ENCODE measurements at places on chromosomes 6 and 20. TPM values are rescaled to one million over a fixed set of nuclear protein-coding genes. Genes with fewer than 3 reads are reported as not detected.

RNF5 gene
- 31.5 TPM for total RNA-seq

RIPPLY2 gene
- total RNA-seq = not detected

DNA sequence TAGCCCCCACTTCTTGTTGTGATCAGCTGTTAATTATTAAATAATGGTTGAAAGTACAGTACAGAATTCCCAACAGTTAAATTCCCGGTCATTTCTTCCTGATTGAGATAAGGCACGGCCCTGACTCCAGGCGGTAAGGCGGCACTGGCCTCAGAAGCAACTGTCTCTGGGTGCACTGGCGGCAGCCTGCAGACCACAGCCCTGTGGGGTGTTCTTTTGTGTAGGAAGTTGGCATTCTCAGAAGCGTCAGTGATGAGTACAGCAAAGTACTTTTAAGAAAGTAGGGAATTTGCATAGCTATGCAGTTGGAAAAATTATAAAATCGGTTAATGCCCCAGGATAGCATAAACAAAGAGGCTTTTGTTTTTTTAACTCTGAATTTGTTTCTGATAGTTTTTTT is 50.5 kb downstream of the SAMD5 start:
- no peak for DNase-seq

GRCh38 chr6:165830761-165831160 is 167.7 kb upstream of the PDE10A start:
- DNase-seq = no peak

ANGPT4 gene
- total RNA-seq = not detected

DNA sequence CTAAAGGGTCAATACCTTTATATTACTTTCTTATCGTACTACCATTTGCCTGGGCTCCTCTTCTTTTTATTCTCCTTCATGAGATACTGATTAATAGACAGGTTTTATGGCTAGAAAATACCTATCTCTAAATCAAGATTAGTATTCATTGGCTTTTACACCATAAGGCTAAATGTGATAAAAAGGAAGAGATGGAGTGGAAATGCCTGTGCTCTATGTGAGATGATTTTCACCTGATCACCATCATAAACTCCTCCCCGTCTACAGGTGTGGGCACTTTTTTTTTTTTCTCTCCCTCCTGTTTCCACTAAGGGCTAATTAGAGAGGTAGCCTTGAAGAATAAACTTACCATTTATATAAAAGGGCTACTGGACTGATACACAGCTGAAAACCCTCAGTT is at the start of gene GLYATL3:
TSS of gene GLYATL3 (plus strand) at position 301 of the 400 bp plus-strand sequence. CDS start 12,068 bp downstream, outside the sequence.
- no peak for DNase-seq

DNA sequence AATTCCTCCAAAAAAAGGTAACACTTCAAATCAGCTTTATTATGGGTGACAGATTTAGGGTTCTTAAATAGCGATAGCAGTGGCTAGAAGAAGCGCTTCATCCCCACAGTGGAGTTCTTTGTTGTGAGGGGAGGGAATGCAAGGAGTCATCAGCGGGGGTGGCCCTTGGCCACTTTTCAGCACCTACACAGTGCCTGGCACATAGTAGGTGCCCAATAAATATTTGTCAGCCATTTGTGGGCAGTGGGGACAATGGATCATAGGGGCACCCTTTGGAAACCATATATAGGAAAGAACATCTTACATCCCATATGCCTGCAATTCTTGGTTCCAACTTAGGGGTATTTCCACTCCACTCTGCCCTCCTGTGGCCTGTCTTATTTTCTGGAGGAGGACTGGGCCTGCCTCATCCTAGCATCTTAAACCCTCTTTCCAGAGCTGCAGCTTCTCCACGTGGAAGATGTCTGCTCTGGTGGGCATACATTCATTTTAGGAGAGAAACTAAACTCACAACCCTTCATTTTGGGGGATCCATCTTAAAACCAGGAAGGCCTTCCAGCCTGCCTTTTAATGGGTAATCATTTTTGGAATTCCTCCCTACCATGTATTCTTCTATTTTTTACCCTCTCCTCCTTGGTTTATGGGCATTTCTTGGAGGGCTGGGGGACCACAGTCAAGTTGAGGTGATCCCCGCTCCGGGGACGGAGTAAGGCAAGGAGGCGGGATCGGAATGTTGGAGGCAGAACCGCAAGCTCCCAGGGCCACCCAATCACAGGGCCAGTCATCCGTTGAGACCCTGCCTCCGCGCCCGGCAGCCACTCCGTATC is 2.6 kb upstream of the GPSM3 start:
- DNase-seq = no peak

ENPP1 gene
- total RNA-seq = 2.5 TPM

- DNase-seq = no peak
Observed at GRCh38 chr6:82767037-82767436, 298.6 kb downstream of the UBE3D start.

GRCh38 chr6:92763680-92764079 is 655.7 kb downstream of the EPHA7 start:
- no peak for DNase-seq

DNA sequence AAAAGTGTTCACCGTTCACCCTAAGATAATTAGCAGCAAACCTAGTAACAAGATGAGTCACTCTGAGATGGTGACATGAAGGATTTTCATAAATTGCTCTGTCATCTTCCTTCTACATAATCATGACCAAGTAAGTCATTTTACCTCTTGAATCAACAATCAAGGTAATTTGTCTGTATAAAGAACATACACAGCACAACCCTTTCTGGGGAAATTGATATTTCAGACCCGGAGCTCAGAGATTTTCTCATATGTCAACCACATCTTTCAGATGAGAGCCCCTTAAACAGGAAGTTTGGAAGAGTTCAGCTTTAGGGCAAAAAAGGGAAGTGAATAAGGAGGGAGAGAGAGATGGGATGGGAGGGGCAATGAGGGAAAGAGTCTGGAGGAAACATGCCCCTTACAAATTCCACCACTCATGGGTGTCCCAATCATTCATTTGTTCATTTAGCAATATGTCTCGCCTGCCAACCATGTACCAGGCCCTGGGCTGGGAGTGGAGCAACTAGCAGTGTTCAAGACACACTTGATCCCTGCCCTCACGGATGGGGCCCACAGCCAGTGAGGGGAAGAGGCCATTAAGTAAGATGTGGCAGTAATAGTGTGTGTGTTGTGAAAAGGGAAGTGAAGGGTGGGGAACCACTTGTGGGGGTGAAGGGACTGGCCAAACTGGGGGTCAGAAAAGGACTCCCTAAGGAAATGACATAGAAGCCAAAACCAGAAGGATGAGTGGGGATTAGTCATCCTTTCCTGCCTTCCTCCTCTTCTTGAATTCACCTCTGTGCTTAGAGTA is 190.9 kb downstream of the MAFB start:
- no peak for DNase-seq

DNA sequence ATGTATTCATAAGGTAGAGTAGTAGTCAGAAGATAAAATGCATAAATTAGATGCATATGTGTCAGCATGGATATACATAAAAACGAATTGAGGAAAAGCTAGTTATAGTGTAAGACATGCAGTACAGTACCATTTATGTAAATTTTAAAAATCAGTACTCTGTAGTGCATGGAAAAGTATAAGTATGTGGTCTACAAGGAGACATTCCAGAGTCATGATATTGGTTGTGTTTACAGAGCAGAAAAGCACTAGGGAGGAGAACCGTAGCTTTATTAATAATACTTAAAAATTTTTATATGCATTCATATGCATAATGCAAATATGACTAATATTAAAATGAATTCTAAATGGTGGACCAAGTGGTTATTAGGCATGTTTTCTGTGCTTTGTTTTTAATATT is 220.0 kb downstream of the ZFAND3 start:
- DNase-seq = no peak

MMP24 gene
- 0.78 TPM for total RNA-seq

- no peak for DNase-seq
Observed at GRCh38 chr6:2693231-2693630, 57.5 kb downstream of the MYLK4 start.

DNA sequence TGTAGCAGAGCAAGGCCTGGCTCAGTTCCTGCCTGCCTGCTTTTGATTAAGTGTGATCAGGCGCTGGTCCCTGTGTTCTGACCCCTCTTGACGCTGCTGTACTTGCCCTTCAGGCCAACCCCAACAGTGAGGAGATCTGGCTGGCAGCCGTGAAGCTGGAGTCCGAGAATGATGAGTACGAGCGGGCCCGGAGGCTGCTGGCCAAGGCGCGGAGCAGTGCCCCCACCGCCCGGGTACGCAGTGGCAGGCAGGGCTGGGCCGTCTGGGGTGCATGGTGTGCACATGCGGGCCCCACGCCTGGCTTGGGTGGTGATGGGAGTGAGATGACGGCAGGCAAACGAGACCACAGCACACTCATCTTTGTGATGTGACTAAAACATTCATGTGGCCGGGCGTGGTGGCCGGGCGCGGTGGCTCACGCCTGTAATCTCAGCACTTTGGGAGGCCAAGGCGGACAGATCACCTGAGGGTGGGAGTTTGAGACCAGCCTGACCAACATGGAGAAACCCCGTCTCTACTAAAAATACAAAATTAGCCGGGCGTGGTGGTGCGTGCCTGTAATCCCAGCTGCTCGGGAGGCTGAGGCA is 10.1 kb upstream of the C20orf204 start:
- no peak for DNase-seq

LYRM4 gene
- 20.4 TPM for total RNA-seq

MYLIP gene
- total RNA-seq = 28.0 TPM

PIGT gene
- 22.8 TPM for total RNA-seq

DNA sequence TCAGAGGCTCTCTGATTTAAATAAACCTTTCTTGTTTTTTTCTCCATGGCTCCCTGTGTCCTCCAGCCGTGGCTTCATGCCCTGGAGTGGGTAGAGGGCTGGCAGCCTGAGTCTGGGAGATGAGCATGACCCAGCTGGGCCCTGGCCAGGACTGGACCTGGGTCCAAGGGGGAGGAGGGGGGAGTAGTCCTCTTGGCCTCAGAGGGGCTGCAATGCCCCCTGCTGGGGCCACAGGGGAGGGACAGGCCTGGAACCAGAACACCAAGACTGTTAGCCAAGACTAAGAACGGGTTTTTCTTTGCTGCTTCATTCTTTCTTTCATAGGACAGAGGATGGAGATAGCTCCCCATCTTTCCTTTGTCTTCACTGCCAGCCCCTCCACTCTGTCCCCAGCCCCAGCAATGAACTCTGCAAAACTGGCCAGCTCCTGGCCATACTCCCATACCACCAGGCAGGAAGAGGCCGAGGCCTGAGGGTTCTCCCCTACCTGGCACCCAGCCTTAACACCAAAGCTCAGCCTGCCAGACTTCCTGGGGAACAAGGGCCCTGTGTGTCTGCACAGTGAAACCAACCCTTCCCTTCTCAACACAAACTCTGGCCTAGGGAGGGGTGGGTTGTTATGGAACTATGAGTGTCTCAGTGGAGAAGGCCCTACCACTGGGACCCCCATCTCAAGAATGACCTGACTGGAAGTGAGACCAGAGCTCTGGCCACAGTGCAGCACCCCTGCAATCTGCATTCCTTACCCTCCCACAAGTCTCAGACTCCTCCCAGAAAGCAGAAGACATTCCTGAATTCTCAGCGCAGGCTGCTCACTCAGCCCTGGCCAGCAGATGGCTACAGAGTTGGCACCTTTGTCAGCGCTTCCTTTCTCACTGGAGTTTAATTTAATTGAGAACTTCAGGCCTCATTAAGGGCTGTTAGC is 11.0 kb downstream of the SLC29A1 start:
- no peak for DNase-seq

ACOT13 gene
- 6.7 TPM for total RNA-seq

DNA sequence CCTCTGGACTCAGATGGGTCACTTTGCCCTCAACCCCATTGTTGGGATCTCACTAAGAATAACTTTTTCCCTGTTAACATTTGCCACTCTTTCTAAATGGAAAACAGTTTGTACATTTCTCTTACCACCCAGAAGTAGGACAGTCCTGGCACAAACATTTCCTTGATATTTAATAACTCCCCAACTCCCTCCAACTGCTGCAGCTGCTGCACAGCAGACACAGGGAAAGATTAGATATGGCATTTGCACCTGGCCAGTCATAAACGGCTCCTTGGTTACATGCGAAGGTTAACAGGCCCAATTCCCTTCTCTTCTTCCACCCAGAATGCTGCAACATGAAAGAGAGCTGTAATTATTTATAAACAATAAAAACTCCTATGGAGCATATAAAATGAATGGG is 55.9 kb upstream of the SOX4 start:
- no peak for DNase-seq

ECT2L gene
- total RNA-seq = not detected

- no peak for DNase-seq
Observed at GRCh38 chr6:70797625-70798024, 129.9 kb downstream of the SMAP1 start.

GRCh38 chr6:109610590-109610989 is 80.4 kb downstream of the AK9 start:
- no peak for DNase-seq

DNA sequence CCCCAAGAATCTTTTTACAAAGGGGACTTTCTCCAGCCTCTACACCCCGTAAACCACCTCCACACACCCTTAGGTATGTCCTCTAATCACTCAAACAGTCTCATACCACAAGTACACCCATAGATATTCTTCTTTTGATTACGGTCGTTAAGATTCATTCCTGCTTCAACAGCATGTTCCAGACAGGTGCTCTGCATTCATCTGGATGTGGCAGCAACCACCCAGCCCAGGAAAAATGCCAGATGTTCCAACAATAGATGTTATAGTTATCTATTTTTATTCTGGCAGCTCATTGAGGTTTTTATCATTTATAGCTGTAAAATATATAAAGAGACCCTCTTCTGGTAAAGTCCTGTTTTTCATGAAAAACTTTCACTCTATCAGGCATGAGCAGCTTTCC is 60.7 kb downstream of the SIM1 start:
- no peak for DNase-seq

TRIM31 gene
- not detected for total RNA-seq

GRCh38 chr6:166436195-166437139 is 53.7 kb upstream of the MPC1 start:
- no peak for DNase-seq

GRCh38 chr20:33963751-33964150 is 30.0 kb upstream of the RALY start:
- no peak for DNase-seq

All from pulmonary artery endothelial cell (primary cell).